ENCODE measurements at places on chromosomes 4 and X.

GRCh38 chr4:142567199-142567598 lies 278.9 kb downstream of the INPP4B start:
- DNase-seq, result peak; percentile 82

GRCh38 chr4:3346146-3346545 lies 53.3 kb downstream of the RGS12 start:
- DNase-seq, result no peak

DNA sequence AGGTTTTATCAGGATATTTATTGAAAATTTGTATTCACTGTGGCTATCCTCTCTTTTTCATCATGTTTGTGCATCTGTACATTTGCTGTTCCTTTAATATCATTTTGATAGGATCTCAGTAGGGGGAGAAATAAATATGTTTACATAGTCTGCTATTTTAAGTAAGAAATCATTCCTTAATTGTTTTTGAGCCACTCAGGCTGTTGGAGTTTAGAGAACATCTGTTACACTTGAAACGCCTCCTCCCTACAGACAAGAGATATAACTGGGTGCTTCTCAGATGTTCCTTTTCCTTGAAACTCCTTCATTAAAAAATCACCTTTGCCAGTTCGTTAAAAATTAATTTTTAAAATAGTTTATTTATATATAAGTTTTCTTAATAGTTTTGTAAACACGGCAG lies 59.4 kb downstream of the QRFPR start:
- DNase-seq, result no peak

DNA sequence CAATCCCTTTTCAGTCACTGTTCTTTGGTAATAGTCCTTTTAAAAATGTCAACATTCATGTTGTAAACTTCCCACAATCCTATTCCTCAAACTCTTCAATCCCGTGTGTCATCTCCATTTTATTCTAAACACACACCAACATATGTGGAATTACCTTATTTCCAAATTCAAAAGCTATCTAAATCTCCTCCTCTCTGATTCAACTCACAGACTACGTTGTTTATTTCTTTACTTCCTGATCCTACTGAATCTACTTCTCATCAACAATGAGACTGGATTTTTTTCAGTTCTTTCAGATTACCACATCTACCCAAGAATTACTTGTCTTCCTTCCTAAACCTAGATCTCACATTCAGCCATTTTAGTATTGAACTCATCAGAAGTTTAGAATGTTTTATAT lies 188.2 kb downstream of the GABRB1 start:
- no peak for DNase-seq

GRCh38 chr4:2289311-2289954 lies 27.5 kb upstream of the MXD4 start:
- no peak for DNase-seq

GRCh38 chrX:2410279-2411020 lies 90.3 kb downstream of the DHRSX start:
- DNase-seq, result no peak

DNA sequence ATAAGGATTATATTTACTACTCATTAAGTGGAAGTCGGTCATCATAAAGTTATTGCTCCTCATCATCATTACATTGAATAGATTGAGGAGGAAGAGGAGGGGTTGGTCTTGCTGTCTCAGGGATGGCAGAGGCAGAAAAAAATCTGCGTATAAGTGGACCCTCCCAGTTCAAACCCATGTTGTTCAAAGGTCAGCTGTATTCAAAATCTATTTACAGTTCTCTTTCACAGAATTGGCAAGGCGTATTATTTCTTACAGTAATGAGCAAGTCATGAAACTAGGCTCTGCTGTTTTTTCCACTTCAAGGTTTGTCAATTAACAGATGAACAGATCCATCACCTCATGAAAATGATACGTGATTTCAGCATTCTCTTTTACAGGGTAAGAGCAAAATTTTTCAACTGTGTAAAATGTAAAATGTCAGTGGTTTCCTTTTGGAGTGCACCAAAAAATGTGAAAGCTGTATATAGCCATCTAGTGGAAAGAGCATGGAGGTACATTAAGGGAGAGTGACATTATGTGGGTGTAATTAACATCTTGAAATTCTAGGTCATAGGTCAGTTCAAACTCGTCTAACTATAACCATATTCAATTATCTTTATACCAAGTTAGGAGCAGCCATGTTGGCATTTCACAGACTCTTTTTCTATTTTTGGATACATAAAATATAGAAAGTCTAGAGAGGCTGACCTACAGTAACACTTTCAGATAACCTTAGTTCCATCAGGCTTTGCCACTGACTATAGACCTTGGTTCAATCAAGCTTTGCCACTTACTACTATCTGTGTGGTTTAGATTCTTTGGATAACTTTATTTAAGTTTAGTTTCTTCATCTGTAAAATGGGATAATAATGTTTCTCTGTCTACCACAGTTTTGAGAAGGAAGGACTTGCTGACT lies 30.1 kb downstream of the NEIL3 start:
- peak; percentile 64 for DNase-seq

DNA sequence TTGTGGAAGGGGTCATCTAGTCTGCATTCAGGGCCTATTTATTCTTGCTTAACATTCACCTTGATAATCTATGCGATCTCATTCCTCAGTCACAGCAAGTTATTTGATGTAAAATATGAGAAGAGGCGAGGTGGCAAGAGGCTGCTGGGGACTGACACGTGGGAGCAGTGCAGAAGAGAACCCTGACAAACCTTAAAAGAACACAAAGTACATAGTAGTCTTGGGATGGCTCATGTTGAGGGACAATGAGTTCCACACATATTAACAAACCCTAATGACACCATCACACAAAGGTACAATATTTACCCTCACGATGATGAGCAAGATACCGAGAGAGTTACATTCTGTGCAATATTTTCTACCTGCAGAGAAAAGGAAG lies 57.5 kb downstream of the MAML3 start:
- DNase-seq, result no peak

DNA sequence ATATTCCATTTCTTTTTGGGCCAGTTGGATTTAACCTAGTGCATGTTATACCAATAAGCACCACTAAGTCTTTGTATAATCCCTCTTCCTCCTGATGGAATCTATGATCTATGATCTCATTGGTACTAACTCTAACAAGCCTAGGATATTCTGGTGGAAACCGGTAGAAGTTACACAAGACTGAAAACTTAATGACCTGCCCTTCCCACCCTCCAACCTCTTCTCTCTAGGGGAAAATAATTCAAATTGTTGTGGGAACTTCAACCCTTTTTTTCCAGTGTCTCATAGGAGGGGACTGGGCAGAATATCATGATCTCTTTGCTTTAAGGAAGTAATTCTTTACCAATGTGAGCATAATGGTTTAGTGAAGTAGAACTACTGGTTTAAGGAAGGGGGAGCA lies 289.5 kb upstream of the BOD1L1 start:
- DNase-seq, result no peak

- no peak for DNase-seq
Measured at GRCh38 chr4:61933527-61933926, 733.4 kb downstream of the ADGRL3 start.

- no peak for DNase-seq
Measured at GRCh38 chr4:148893095-148893494, 450.9 kb upstream of the NR3C2 start.

- no peak for DNase-seq
Measured at GRCh38 chrX:106897259-106897658, 5.9 kb downstream of the RIPPLY1 start.

DNA sequence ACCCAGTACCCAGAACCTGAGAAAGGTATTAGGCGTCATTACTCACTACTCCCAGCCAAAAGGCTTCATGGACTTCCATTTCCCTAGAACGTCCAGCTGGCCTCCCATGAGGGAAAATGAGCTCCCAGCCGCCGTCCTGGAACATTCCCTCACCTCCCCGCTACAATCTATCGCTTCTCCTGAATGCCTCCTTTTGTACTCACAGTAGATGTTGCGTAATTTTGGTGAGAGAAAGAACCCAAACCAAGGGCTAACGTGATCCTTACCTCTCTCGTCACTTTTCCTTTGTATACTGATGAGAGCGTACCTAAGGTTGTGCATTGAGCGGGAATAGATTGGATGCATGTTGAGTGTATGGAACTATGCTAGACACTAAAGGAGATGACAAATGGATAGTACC lies 161.9 kb downstream of the TENM3 start:
- DNase-seq, result no peak

DNA sequence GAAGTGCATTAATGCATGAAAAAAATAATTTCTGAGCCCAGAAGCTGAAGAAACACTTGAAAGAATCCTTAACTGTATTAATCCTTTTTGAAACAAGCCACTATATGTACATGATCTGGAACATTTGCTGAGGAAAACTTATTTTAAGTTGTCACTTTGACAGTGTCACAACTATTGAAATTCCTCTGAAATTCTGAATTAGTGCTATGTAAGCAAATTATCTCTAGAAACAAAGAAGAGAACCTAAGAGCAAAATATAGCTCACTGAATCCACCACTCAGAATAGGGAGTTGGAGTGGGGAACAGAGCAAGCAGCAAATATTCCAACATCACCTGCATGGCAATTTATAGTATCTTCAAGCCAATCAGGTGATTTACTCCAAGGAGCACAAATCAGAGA lies 34.6 kb upstream of the FAM47C start:
- no peak for DNase-seq

DNA sequence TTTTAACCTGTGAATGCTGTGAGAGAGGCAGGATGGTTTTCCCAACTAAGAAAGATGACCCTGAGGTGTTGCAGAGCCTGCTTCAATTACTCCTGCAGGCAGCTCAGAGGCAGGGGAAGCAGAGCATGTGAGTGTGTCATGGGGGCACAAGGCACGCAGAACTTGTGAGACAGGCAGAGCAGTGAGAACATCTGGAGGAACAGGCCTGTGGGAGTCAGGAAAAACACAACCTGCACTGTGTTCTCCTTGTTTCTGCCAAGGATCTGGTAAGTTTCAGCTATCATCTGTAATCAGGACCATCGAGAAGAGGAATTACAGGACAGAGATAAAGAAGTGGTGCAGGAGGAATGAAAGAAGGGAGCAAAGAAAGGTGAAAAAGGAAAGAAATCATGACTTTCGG lies 741.8 kb upstream of the INTU start:
- DNase-seq, result no peak

- no peak for DNase-seq
Measured at GRCh38 chrX:72365126-72365525, 59.4 kb upstream of the CITED1 start.

DNA sequence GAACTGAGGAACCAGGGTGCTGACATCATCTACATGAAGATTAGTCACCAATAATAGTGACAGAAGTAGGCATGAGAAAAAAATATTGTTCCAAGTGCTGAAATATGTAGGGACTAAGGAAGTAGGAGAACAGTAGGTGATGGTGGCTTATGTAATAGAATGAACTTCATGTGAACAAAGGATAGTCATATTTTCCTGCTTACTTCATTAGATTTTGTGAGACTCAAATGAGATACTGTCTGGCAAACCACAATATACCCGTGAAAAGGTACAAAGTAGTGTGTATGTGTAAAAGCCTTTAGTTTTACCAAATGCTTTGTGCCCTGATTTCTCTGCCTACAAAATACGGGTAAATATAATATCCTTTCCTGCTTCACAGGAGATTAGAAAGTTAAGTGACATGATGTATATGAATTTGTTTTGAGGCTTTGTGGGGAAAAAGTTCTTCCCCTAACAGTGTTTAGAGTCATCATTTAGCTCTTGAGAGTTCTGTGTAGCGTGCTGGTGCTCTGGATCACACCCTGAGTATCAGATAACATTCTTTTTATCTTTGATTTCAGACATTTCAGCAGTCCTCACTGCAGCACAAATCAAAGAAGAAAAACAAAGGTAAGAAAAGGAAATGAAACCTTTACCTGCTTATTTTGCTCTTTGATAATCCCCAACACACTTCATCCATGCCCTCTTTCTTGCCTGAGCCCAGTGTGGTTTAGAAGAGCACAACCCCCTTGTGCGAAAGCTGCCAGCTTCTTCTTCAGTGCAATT lies 67.9 kb downstream of the KLHL34 start:
- no peak for DNase-seq

All from CD4-positive, CD25-positive, alpha-beta regulatory T cell (primary cell).